ENCODE measurements at places on chromosomes 12 and 14.

- DNase-seq: no peak
These were observed 394.8 kb downstream of the RPS29 start for GRCh38 chr14:49191380-49191779.

GRCh38 chr12:3641428-3642018 lies 111.4 kb downstream of the CRACR2A start:
- no peak for DNase-seq

GRCh38 chr14:70021548-70022220 lies 142.5 kb downstream of the SMOC1 start:
- DNase-seq: no peak

GRCh38 chr14:69904246-69904645 lies 25.0 kb downstream of the SMOC1 start:
- no peak for DNase-seq

DNA sequence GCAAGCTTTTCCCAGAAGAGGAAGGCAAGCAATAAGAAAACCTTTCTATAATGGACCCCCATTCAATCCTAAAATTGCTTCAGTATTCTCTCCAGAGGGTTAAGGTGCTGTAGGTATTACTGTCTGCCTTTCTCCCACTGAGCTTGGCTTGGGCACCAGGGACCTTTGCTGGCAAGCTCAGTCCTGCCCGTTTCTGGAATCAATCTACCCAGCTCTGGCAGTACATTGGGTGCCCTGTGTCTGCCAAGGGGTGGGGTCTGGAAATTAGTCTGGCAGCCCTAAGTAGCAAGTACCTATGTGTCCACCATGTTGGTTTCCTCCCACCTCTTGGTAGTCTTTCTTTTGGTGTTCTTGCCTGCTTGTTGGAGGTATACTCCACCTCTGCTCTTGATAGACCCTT lies 72.6 kb downstream of the C12orf75 start:
- no peak for DNase-seq

GRCh38 chr12:97452839-97453238 lies 9.8 kb upstream of the RMST start:
- no peak for DNase-seq

- no peak for DNase-seq
These were observed 17.6 kb upstream of the SLC16A7 start for GRCh38 chr12:59578254-59578653.

- DNase-seq: no peak
These were observed 151.7 kb downstream of the NUAK1 start for GRCh38 chr12:105986779-105987684.

GRCh38 chr12:88615490-88615889 lies 35.2 kb upstream of the KITLG start:
- no peak for DNase-seq

DNA sequence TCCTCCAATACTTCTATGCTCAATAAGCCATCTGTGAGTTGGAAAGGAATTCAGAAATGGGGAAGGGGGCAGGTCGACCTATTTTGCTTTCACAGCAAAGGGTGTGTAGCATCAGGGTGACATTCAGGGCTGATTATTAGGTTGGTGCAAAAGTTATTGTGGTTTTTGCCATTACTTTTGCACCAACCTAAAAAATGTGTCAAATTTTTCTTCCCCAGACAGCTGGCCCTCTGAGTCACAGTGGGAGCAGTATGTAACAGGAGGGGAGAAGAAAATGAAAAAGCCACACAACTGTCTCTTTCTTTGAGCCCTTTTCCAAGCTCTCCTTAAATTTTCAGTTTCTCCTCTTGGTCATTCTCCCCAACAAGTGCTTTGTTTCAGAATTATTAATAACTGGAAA lies 47.1 kb upstream of the GZMB start:
- no peak for DNase-seq

- DNase-seq: no peak
These were observed 22.4 kb downstream of the FAM181A start for GRCh38 chr14:93949511-93950075.

DNA sequence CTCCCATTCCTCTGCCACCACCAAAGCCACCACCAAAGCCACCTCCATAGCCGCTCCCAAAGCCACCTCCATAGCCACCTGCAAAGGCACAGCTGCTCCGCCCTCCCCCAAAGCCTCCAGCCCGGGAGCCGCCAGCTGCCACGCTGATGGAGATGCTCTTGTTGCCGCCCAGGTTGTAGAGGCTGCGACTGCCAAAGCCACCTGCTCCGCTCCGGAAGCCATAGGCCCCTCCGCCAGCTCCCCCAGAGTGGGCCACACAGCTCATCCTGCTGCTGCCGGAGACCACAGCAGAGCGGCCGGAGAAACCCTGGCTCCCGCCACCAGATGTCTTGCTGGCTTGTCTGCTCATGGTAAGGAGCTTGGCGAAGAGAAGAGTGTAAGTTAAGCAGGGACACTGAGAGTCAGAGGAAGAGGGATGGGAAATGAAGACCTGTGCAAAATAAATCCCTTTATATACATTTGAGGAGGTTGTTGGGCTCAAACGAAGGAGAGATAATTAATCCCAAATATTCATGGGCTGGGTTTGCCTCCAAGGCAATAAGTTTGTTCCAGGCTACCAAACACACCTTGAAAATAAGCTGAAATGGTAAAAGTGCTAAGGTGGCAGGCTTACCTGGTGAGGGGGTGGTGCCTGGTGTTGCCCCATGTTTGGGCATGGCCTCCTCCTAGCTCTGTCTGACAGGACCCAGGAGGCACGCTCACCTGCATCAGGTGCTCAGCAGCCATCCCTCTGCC lies at the start of gene KRT3:
Gene KRT3, minus strand, starts transcription at position 424 of the 735 bp plus-strand sequence. Its CDS starts 75 bp downstream, at position 349.
- DNase-seq: no peak

- no peak for DNase-seq
These were observed 96.1 kb downstream of the FLRT2 start for GRCh38 chr14:85625925-85626585.

- DNase-seq: peak; percentile 60
These were observed 69.0 kb upstream of the REP15 start for GRCh38 chr12:27627123-27627852.

GRCh38 chr12:102169922-102170621 lies 27.6 kb downstream of the PMCH start:
- no peak for DNase-seq

DNA sequence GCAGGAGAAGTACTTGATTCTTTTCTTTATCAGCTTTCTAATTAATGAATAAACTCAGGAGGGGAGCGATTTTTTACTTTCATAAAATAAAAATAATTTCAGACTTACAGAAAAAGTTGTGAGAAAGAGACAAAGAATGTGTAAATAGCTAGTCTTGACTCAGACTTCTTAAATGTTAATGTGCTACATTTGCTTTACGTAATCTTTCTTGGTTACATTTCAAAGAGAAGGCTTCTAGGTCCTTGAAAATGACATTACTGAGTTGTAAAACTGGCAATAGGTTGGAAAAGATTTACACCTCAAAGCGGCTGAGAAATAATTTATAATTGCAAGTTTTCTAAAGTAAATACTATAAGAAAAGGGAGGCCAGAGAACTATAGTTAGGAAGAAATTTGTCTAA lies 28.6 kb downstream of the GABARAPL1 start:
- no peak for DNase-seq

- DNase-seq: no peak
These were observed 2.3 kb upstream of the SMOC1 start for GRCh38 chr14:69876848-69877306.

GRCh38 chr12:108561852-108562347 lies 496 bp upstream of the ISCU start:
- no peak for DNase-seq

- no peak for DNase-seq
These were observed 2.8 kb upstream of the ALX1 start for GRCh38 chr12:85277191-85277590.

- no peak for DNase-seq
These were observed 11.8 kb downstream of the BEGAIN start for GRCh38 chr14:100575266-100575995.

- DNase-seq: no peak
These were observed 45.7 kb downstream of the LMO3 start for GRCh38 chr12:16560273-16560672.

GRCh38 chr12:92827836-92828431 lies 101.2 kb downstream of the EEA1 start:
- DNase-seq: peak; percentile 10

DNA sequence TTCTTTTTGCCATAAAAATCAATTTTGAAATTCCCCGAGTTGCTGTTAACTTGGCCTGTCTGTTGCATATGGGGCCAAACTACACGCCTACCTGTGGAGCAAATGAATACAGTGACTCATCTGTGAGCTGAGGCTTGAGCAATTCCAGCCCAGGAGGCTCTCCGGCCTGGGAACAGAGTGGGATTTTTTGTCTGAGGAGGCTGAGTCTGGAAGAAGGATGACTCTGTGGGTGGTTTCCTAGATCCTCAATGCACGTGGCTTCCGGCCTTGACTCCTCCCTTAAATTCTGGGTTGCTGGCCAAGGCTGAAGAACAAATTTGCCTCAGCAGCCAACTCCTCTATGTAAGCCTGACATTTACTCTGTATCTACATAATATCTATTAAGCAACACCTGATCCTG lies 124.1 kb downstream of the SSPN start:
- DNase-seq: no peak

DNA sequence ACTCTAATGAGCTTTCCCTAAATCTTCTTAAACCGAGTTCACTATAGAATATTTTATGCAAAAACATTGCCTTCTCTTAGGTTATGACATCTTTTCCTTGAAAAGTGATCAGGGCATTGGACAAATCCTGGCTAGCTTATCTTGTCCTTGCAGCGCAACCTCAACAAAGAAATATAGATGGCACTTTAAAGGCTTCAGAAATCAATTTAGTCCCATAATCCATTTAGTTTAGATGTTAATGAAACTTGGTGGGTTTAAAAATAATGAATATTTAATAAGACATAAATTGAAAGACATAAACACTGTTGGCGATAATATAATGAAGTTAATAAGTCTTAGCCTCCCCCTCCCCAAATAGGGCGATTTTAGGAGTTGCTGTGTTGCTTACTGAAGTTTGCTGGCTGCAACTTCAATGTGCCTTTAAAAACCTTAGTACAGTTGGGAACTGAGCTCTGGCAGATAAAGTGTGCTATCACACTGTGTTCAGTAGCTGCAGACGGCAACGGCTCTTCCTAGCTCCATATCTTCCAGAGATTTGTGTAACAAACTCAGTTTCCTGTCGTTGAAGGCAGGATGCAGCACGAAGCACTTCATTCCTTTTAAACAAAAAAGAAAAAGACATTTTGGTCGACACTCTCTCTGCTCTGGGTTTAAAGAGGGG lies 19.5 kb downstream of the PLXNC1 start:
- DNase-seq: no peak

DNA sequence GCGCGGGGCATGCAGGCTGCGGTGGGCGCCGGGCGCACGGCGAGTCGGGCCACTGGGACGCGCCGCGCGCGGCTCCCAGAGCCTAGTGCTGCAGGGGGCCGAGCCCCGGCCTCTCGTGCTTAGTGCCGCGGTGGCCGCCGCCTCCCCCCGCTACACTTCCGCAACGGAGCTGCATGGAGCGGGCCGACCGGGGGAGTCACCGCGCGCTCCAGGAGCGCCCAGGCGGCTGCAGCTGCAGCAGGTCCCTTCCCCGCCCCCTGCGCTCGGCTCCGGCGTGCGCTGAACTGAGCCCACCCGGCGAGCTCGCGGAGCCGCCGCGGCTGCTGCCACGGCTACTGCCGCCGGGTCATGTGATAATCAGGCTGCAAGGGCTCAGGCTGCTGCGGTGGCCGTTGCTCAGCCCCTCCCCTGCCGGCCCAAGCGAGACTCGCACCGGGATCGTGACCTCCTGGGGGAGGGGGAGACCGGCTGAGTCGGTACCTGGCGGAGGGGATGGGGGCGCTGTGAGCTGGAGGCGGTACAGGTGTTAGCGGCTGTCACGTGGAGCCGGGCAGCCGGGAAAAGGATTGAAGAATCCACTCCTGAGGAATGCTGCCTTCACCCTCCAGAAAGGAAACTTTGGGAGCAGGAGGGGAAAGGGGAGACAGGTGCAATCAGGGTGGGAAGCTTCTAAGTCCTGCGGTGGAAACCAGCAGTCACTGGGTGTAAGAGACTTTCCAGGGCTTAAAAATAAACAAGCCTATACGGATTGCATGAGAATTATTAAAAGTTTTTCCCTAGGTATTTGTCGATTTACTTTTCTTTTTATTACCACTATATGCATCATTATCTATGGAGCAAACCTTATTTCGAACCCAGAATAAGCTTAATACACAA lies at the start of gene PPM1H:
Gene PPM1H, minus strand, starts transcription at position 352 of the 876 bp plus-strand sequence. CDS start 414 bp downstream, outside the sequence.
- DNase-seq: no peak
